ENCODE measurements at places on chromosomes 6 and 20.

- DNase-seq, result no peak
Measured at GRCh38 chr6:17583811-17584210, 16.3 kb upstream of the FAM8A1 start.

DNA sequence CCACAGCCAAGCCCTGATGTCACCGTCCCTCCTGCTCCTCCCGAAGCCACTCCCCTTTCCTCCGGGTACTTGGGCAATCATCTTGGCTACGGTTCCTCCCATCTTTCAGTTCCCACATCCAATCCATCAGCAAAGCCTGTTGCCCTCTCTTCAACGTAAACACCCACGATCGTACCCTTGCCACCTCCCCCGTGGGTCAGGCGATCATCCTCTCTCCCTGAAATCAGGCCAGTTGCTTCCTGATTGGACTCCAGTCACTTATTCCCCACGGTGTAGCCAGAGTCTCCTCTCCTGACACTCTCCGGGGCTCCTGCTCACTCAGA, 44.5 kb downstream of the SULF2 start:
- DNase-seq, result no peak

GRCh38 chr6:167998215-167998614, 744 bp downstream of the KIF25 start:
- DNase-seq, result no peak

- DNase-seq, result no peak
Measured at GRCh38 chr6:11309947-11310665, 77.6 kb upstream of the NEDD9 start.

DNA sequence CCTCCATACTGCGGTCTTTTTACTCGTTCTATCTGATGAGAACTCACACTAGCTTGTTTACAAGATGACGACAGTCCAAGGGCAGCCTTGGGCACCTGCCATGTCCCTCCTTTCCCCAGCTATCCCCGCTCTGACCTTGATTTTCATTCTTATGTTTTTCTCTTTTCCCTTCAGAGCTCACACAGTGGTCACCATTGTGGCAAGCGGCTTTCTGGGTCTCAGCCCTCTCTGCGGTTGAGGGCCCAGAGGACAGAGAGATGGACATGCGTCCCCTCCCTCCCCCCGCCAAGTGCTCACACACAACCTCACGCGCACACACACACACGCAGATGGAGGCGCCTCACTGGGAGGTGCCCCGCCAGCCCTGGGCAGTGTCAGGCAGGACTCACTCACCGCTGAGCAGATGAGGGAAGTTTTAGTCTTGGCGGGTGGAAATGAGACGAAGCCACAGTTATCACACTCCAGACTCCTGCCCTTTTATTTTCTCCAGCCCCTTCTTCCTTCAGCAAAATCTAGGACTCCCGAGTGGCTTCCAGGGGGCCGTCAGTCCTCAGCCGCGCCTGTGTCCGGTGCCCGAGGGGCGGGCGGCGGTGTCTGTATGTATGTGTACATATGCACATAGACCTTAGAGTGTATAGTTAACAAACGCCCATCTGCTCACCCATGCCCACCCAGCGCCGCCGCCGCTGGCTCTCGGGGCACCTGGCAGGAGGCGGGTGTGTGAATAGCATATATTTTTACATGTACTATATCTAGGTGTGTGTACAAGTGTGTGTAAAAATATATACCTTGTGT, 13.8 kb upstream of the MYL9 start:
- no peak for DNase-seq

DNA sequence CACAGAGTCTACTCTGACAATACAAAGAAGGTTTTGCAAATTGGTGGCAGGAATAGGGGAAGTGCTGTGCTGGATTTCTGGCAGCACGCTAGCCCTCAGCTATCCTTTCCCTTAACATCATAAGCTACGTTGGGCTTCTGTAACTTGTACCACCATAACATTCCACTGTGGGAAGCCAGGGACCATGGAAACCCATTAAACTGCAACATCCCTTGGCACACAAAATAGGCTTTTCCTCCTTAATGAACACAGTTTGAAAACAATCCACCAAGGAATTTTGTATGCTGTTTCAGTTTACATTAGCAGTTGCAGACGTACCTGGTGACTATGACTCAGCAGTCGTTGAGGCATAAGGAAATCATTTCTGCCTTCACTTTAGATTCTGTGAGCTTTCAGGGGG, 203.9 kb upstream of the RAB32 start:
- no peak for DNase-seq

DNA sequence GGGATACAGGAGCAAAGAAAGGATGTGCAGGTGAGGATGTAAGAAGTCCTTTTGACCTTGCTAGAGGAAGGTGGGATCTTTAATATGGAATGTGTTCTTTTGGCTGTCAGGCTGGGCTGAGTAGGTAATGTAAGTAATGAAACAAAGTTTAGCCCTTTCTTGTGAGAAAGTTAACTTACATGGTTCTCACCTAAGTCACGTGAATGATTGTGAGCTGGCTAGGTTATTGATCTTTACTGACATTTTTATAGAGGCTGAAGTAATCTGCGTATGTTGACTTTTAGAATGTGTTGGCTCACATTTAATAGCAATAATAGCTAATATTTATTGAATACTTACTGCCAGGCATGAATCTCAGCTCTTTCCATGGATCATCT, 2.6 kb downstream of the TOP1 start:
- DNase-seq, result no peak

Data from RWPE2 (cell line).